MCF 10A (cell line): ENCODE measurements at places on chromosomes 4 and X. TPM values are rescaled to one million over a fixed set of nuclear protein-coding genes. Genes with fewer than 3 reads are reported as not detected.

- no peak for DNase-seq
Measured at GRCh38 chr4:53616219-53616618, 24.9 kb upstream of the LNX1 start.

GRCh38 chr4:91288702-91289311 is 1015.0 kb upstream of the GRID2 start:
- no peak for DNase-seq

GRCh38 chr4:128517739-128518510 is 230.3 kb upstream of the PGRMC2 start:
- peak; percentile 93 for DNase-seq

DNA sequence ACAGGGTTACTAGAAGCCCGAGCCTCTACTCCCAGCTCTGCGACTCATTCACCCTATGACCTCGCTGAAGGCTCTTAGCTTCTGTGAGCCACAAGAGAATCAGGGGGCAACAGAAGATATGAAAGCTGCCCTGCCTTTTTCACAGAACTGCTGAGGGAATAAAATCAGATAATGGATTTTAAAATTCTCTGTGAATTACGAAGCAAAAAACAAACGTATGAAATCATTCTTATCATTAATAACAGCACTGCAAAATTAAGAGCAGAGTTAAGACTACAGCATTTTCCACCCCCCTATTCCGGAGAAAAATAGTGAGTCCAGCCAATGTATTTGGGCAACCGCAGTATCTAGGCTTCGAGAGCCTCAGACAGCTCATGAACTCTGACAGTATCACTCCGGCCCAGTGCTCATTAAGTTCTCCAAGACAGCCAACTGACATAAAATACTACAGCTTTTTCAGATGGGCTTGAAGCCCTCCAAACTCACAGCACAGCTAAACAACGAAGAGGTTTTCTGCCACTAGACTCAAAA is 33.4 kb downstream of the AFAP1 start:
- no peak for DNase-seq

DNA sequence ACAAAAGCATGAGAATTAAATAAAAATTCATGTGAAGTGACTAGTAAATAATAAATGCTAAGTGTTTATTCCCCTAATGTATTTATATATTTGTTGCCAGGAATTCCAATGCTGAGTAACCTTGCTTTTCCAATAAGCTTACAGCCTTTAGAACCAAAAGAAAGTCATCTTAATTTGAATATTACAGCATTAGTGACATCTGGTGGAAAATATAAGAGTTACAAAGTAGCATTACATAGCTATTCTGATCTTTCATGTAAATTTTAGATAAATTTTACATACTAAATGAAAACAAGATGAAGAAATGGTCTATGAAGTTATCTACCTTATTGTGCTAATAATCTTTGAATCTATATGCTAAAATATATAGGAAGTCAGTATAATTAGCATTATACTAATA is 10.4 kb downstream of the MAD2L1 start:
- DNase-seq, result no peak

- no peak for DNase-seq
Measured at GRCh38 chrX:119870626-119871131, 854 bp downstream of the RNF113A start.

DNA sequence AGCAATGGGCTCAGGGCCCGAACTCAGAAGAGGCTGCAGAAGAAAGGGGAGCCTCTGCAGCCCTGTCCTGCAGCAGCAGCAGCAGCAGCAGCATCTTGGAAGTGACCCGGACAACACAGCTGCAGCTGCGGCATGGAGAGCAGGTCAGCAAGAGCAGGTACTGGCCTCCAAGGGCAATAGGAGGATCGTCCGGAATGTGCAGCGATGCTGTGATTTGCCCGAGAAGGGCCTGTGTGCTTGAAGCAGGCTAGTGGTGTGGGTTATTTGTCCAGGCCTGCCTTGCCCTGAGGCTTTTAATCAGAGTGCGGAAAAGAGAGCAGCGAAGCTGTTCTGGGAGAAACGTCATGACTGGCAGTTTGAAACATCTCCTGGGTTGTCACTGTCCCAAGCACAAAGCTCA is 126.0 kb downstream of the F11 start:
- no peak for DNase-seq

DNA sequence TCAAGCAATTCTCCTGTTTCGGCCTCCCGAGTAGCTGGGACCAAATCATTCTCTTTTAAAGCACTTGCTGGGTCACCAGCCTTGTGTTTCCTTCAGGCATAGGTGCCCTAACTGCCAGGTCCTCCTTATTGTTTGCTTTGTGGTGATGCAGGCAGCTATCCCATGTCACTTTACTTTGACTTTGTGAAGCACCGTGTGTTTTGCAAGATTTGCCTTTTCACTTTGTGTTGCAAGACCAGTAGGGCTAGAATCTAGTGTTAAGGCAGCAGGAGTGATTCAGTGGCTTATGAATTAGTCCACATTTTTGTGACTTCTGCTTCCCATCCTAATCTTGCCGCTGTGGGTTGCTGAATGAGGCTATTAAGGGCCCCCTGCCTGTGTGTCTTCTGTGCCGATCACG is 20.2 kb downstream of the SYAP1 start:
- no peak for DNase-seq

- DNase-seq, result no peak
Measured at GRCh38 chr4:160364217-160364616, 1261.3 kb downstream of the RAPGEF2 start.

GRCh38 chrX:29453333-29453732 is 762.0 kb upstream of the MAGEB2 start:
- DNase-seq, result no peak

The ENOX2 gene
- total RNA-seq, result 24.3 and 32.7 TPM in 2 replicates

The RFC1 gene
- total RNA-seq, result 84.7 and 99.5 TPM in 2 replicates

The SLC49A3 gene
- not detected in 2 replicates for total RNA-seq

The SPANXC gene
- total RNA-seq, result not detected in 2 replicates

The HMGN5 gene
- total RNA-seq, result 6.6 and 11.8 TPM in 2 replicates

The RAI2 gene
- not detected in 2 replicates for total RNA-seq

The SH2D1A gene
- not detected in 2 replicates for total RNA-seq

The DRP2 gene
- total RNA-seq, result 0.40 and 0.47 TPM in 2 replicates

The IGSF1 gene
- not detected in 2 replicates for total RNA-seq
